Nephron progenitor cell (in vitro differentiated cells): ENCODE measurements at places on chromosomes 6 and 20.

GRCh38 chr6:122839906-122840305, 50.8 kb downstream of the SMPDL3A start:
- DNase-seq: no peak

GRCh38 chr6:152277826-152278329, 359.3 kb downstream of the SYNE1 start:
- no peak for DNase-seq

- no peak for DNase-seq
These were observed 199.2 kb downstream of the ZNF217 start for GRCh38 chr20:53394433-53394832.

DNA sequence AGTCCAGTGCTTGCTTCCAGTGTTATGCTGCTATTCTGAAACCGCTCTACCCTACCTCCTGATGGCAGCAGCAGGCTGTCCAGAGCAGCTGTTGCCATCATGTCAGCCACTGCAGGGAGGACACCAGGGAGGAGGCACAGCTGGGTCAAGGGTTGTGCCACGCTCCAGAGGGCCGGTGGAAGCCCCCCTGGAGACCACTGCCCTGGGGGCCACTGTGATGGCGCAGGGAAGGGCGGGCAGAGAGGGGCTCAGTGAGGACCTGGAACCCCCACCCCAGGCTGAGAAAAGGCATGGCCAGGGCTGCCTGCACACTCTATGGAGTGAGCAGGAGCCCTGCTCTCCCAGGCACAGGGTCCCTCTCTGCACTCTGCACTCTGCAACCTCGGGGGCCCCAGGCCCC, 271.3 kb upstream of the BTBD3 start:
- DNase-seq: peak; percentile 2
